Aorta (tissue), 5 donors: ENCODE measurements at places on chromosomes 6 and 20. TPM values are rescaled to one million over a fixed set of nuclear protein-coding genes. Genes with fewer than 3 reads are reported as not detected.

DNA sequence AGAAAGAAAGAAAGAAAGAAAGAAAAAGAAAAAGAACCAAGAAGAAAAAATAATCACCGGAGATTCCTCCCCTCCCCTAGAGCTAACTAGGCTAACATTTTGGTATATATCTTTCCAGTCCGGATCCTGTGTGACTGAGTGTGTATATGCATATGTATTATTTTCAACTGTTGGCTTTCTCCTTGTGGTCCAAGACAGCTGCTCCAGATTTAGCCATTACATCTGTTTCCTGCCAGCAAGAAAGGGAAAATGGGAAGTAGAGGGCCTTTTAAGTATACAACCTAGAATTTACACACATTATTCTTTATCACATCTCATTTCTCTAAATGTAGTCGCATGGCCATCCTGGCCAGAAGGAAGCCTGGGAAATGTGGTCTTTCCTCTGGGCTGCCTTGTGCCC is 15.2 kb downstream of the SLC52A3 start:
- no peaks in the 10 kb centered on the region for H3K36me3 ChIP-seq
- no peaks in the 10 kb centered on the region for H3K4me1 ChIP-seq
- no peak overlapping the region for H3K27ac ChIP-seq
- no peaks in the 10 kb centered on the region for H3K27me3 ChIP-seq
- no peak for DNase-seq
- no peak overlapping the region for H3K4me3 ChIP-seq

GRCh38 chr20:51326201-51326819 is 216.2 kb downstream of the NFATC2 start:
- H3K36me3 ChIP-seq = no peaks in the 10 kb centered on the region
- no peaks in the 10 kb centered on the region for H3K27me3 ChIP-seq
- H3K4me1 ChIP-seq = no peaks in the 10 kb centered on the region
- H3K27ac ChIP-seq = no peak overlapping the region
- H3K4me3 ChIP-seq = no peak overlapping the region

GRCh38 chr6:71387179-71387578 is 98.6 kb downstream of the OGFRL1 start:
- no peak for DNase-seq
- no peaks in the 10 kb centered on the region for H3K27me3 ChIP-seq
- no peak overlapping the region for H3K4me3 ChIP-seq
- H3K4me1 ChIP-seq = peaks cover 2% of the 10 kb centered on the region
- H3K27ac ChIP-seq = no peak overlapping the region

- H3K27ac ChIP-seq = no peak overlapping the region
- H3K27me3 ChIP-seq = no peaks in the 10 kb centered on the region
- no peak for DNase-seq
- H3K4me3 ChIP-seq = no peak overlapping the region
These were observed 119.0 kb downstream of the EYA2 start for GRCh38 chr20:47013606-47014005.

GRCh38 chr6:104428184-104428583 is 431.5 kb downstream of the HACE1 start:
- no peaks in the 10 kb centered on the region for H3K36me3 ChIP-seq
- no peaks in the 10 kb centered on the region for H3K4me1 ChIP-seq
- no peak for DNase-seq
- H3K27ac ChIP-seq = no peak overlapping the region
- no peak overlapping the region for H3K4me3 ChIP-seq

DNA sequence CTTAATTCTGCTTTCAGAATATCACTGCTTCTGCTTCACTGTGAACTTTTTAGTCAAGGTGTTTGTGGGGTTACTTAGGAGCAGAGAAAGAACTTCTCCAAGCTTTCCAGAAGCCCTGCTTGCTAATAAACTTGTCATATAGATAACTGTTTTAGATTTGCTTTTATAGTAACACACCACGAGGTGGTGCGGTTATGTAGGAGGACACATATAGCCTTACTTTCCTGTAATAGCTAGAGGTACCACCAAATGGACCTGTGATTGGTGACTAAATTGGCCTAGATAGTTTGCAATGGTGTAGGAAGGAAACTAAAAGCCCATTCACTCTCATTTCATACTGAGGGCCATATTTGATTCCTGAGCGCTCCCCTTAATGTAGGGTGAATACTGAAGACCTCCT is 52.3 kb upstream of the BCLAF1 start:
- no peaks in the 10 kb centered on the region for H3K27me3 ChIP-seq
- no peak for DNase-seq
- H3K36me3 ChIP-seq = peaks cover 2% of the 10 kb centered on the region
- H3K27ac ChIP-seq = no peak overlapping the region
- no peaks in the 10 kb centered on the region for H3K4me1 ChIP-seq

DNA sequence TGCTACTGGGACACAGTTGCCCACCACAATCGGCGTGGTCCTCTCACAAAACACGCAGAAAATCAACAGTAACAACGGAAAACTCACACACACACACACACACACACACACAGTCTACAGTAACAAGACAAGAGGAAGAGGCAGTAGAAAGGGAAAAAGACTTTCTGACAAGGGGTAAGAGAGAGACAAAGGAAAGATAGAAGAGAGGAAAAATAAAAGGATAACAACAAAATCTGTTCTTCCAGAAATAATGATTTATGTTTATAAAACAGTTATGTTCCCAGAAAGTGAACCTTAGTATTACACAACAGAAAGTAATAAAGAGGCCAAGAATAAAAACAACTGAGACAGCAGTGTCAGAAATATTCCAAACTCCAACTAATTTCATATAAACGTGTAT is 2.9 kb downstream of the RANBP9 start:
- H3K4me3 ChIP-seq = peak overlapping the region; percentile 99
- H3K27ac ChIP-seq = peak overlapping the region; percentile 47
- H3K27me3 ChIP-seq = no peaks in the 10 kb centered on the region
- no peaks in the 10 kb centered on the region for H3K4me1 ChIP-seq
- no peaks in the 10 kb centered on the region for H3K36me3 ChIP-seq
- DNase-seq = no peak

The HDGFL1 gene
- total RNA-seq = not detected

The ENPP5 gene
- 3.7 TPM for total RNA-seq
